ENCODE measurements at places on chromosomes 2 and 18.

DNA sequence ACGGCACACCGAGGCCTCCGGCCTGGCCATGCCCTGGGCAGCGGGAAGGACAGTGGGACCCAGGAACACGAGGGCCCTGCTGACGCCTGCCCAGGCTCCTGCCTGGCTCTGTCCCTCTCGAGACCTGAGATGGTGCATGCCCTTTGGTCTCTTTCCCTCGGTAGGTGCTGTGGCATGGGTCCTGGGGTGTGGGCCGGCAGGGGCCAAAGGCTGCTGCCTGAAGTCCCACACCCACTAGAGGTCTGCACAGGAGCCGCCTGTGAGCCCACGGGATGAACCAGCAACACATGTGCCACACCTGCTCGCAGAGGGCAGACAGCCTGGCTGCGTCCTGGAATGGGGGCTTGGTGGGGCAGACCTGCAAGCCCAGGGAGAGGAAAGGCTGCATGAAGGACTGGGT, 73.3 kb downstream of the NDUFA10 start:
- DNase-seq = no peak

GRCh38 chr2:151056870-151057269, 204.8 kb downstream of the RBM43 start:
- DNase-seq = no peak

DNA sequence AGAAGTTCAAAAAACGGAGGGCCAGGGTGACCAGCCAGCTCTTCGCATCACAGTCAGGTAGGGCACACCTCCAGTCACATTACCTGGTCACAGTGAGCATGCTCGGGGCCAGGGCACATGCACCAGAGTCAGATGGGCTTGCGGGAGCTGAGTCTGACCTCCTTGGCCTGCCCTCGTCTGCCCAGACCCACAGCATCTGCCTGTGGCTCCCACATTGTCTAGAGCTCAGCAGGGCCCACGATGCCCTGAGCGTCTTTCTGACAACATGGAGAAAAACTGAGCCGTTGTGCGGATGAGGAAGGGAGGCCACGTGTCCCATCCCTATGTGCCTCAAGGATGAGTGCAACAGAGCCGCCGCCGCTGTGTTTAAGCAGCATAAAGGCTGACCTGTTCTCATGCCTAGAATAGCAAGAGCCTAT, 37.6 kb downstream of the CRACDL start:
- DNase-seq = no peak

DNA sequence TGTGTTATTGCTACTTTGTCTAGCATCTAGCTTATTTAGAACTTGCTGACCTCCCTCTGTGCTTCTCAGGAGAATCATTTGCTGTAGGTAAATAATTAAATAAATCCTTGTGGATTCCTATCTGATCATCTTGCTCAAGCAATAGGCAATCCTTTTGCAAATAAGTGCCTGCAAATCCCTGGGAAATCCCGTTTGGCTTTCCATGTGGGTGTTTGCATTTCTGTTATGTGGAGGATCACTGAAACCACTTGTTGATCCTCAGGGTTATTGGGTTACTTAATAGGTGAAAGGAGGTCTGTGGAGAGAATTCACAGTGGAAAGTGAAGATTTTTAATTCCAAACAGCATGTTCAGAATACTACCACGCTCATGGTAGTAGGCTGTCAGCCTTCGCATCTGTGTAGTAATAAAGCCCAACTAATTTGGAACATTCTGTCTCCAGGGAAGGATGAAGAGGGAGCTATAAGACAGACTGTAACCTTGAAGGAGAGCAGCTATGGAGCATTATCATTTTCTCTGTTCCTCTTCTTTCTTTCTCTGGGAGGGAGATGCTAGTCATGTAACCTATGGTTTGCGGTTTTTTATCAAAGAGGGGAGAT, 72.5 kb downstream of the GULP1 start:
- DNase-seq = no peak

GRCh38 chr2:148416248-148416647, 228.3 kb upstream of the EPC2 start:
- DNase-seq = no peak

DNA sequence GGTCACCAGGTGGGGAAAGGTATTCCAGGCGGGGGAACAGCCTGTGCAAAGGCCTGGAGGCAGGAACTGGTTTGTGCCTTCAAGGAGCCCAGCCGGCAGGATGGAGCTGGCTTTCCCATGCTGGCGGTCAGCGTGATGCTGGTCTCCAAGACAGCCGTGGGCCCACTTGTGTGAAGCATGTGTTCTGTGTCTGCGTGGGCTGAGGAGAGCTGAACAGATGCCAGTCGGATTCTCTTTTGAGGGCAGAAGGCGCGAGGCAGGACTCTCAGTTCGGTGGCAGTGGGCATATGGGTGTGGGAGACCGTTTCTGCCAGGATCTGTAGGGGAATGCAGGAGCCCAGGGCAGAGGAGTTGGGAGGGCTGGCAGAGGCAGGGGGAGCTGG, 191.6 kb downstream of the TWIST2 start:
- DNase-seq = no peak

DNA sequence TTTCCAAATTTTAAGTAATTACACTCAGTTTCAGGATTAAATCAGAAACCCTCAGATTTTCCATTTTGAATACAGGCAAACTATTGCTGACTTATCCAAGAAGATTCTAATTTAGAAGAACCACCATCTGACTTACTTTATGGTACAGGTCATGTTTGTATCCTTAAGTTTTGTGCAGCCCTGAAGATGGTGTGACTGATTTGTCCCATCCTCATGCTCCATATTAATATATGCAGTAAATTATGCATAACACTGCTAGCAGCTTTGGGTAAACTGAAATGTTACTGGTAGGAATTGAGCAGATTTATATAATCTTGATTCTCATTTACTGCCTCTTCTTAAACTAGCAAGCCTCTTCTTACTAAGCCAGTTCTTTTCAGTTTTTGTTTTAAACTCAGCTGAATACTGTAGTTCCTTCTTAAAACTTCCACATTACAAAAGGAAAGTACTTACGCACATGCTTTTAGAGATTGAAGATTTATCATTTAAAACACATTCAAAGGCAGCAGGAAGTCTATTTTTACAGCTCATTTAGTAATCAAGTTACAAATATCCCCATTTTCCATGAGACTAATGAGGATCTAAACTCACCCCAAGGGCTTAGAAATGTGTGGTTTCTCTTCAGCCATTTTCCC, 25.7 kb downstream of the MEX3C start:
- DNase-seq = peak; percentile 33

- no peak for DNase-seq
Measured at GRCh38 chr2:289362-290089, 1.6 kb upstream of the ALKAL2 start.

GRCh38 chr18:74694436-74694835, 96.8 kb downstream of the ZNF407 start:
- DNase-seq = no peak

DNA sequence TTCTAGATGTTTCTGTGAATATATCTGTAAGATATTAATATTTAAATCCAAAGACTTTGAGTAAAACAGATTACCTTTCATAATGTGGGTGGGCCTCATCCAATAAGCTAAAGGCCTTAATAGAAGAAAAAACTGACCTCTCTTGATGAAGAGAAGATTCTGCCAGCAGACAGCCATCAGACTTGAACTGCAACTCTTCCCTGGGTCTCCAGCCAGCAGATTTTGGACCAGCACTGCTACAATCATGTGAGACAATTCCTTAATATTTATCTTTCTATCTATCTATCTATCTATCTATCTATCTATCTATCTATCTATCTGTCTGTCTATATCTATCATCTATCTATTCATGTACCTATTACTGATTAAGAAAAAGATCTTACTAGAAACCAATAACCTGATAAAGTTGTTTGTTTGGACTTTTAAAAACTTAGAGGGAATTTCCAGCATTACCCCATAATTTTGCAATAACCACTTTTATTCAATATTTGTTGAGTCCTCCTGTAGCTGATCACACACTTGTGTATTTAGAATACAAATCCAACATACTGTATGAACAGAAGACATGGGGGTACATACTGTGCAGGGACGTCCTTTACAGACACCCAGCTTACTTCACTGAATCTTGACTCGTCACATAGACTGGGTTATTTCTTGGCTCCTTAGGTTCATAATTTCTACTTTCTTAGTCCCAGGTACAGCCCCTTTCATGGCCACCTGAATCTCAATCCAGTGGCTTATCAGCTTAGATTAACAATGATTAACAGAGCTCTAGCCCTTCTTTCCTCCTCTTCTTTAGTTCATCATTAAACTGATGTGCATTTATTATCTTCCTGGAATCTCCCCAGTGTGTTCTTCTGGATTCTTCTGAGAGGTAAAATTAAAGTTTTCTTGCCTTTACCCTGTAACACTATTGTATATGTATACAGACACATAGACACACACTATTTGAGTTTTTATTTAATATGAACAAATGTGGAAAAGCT, 27.2 kb upstream of the STAT4 start:
- DNase-seq = no peak

DNA sequence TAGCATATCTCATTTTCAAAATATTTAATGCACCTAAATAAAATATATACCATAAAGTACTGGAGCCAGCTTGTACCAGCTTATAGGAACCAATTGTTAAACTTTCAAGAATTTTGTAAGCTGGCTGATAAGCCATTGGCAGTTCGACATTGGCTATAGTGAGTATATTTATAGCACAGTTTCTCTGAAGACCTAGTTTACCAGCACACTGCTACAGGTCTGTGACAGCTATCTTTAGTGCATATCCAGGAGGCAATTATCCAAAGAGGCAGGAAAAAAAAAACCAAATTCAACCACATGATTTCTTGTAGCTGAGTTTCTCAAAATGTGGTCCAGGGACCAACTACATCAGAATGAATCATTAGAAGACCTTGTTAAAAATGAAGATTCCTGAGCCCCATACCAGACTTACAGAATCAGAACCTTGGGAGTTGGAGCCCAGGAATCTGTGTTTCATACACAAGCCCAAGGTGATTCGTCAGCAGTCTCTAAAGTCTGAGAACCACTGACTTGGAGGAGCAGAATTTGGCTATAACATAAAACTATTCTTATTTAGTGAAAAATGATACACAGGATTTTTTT, 279.0 kb upstream of the NRP2 start:
- DNase-seq = no peak
